ENCODE measurements at places on chromosomes 7 and 10. TPM values are rescaled to one million over a fixed set of nuclear protein-coding genes. Genes with fewer than 3 reads are reported as not detected.

CWF19L1 gene
- total RNA-seq = 52.1 TPM

UROS gene
- 30.7 TPM for total RNA-seq

PVRIG gene
- total RNA-seq = 30.1 TPM

DNA sequence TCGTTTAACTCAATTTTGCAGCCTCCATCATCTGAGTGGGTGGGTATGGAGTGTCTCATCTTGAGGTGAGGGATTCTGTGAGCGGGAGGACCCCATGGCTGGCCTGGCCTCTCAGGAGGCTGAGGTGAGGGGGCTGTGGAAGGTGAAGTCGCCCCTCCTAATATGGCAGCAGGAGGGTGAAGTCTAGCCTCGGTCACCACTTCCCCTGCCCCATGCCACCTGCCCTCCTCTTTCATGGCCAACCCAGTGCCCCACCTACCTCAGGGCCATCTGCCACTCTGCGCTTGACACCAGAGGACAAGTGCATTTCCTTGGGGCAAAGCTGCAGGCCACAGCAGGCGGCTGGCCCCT lies 8.7 kb downstream of the RASGEF1A start:
- no peak overlapping the region for H3K27ac ChIP-seq
- no peak for DNase-seq
- no peak overlapping the region for H3K4me3 ChIP-seq
- H3K27me3 ChIP-seq = peaks cover 5% of the 10 kb centered on the region

DNA sequence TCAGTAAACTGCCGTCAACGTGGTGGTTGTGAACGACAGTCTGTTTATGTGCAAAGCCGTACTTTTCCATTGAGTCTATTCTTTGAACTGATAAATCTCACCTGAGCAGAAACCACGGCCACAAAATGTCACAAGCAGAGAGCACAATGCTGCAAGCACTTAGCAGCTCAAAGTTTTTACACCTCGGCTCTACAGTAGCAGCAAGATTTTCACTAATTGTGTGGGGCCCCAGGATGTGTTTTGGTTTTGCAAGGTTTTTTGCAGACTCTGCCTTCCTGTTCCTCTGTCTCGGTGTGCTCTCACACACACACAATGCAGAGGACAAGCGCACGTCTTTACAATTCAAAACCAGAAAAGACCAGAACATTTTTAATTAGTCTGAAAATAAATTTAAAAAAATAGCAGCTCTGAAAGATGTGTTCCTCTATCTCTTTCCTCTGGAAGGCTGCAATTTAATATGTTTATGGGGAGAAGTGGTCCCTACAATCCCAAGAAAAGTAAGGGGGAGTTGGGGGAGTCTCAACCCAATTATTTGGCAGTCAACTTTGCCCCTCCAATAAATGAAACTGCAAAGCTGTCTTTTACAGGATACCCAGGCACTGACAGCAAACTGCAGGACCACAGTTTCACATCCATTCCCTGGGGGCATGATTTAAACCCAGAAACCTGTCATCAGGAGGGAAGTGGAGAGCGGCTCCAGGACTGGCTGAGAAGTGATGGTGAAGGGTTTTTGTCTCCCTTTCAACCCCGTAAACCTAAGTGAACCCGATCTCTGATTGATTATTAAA lies 73.8 kb upstream of the SFMBT2 start:
- H3K4me3 ChIP-seq = peak overlapping the region; percentile 77
- H3K4me1 ChIP-seq = peaks cover 40% of the 10 kb centered on the region
- no peak for DNase-seq

- no peak for DNase-seq
- H3K27ac ChIP-seq = no peak overlapping the region
- no peaks in the 10 kb centered on the region for H3K36me3 ChIP-seq
- H3K4me3 ChIP-seq = no peak overlapping the region
Measured at GRCh38 chr10:119246862-119247549, 39.6 kb downstream of the GRK5 start.

GRCh38 chr10:103764296-103765088 lies 90.9 kb downstream of the SH3PXD2A start:
- H3K27ac ChIP-seq = peak overlapping the region; percentile 60
- H3K27me3 ChIP-seq = no peaks in the 10 kb centered on the region
- peaks cover 3% of the 10 kb centered on the region for H3K36me3 ChIP-seq
- no peak for DNase-seq
- H3K4me1 ChIP-seq = peaks cover 39% of the 10 kb centered on the region
- H3K4me3 ChIP-seq = peak overlapping the region; percentile 89

- H3K27me3 ChIP-seq = no peaks in the 10 kb centered on the region
- H3K4me1 ChIP-seq = peaks cover 15% of the 10 kb centered on the region
- H3K4me3 ChIP-seq = no peak overlapping the region
- no peaks in the 10 kb centered on the region for H3K36me3 ChIP-seq
Measured at GRCh38 chr10:62244785-62245467, 23.7 kb downstream of the RTKN2 start.

GRCh38 chr7:1224086-1224716 lies 8.5 kb upstream of the UNCX start:
- no peak for DNase-seq
- H3K27ac ChIP-seq = no peak overlapping the region
- peaks cover 2% of the 10 kb centered on the region for H3K36me3 ChIP-seq

DNA sequence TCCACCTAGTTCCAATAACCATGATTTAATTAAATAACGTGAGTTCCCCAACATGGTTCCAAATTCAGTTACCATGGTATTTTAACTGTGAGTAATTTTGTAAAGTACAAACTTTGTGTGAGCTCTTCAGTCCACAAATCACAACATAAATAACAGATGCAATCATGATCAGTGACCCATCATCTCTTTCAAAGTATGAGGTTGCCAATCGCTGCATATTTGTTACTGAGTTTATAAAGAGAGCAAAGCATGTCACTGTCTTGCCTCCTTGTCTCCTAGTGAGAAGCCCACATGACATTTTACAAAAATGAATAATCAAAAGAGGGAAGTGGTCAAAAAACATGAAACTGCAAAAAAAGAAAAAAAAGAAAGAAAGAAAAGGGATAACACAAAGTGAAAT lies 69.1 kb upstream of the PDSS1 start:
- peaks cover 59% of the 10 kb centered on the region for H3K27me3 ChIP-seq
- no peak for DNase-seq
- H3K4me3 ChIP-seq = no peak overlapping the region
- no peaks in the 10 kb centered on the region for H3K4me1 ChIP-seq
- peaks cover 10% of the 10 kb centered on the region for H3K36me3 ChIP-seq

DNA sequence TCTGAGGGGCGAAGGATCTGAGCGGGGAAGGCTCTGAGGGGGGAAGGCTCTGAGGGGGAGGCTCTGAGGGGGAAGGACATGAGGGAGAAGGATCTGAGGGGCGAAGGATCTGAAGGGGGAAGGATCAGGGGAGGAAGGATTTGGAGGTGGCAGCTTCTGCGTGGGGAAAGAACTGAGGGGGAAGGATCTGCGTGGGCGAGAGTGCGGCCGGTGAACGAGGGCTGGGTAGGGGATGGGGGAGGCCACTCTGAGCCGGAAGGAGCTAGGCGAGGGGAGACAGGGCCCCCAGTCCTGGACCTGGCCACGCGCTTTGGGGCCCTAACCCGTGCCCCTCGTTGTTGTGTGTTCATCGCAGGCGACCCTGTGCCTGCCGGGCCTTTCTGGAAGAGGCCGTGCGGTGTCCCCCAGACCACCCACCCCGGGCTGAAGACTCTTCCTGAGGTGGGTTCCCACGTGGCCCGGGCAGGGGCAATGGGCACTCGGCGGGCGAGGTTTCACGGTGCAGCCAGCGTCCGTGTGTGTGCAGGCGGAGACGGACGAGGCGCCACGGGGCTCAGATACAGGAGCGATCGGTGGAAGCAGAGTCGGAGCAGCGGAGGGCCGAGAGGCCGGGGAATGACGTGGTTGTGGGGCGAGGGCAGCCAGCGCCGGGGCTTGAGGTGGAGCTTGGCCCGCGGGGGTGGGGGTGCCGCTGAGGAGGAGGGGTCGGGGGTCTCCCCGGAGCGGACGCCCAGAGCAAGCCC lies 2.0 kb downstream of the CALY start:
- no peaks in the 10 kb centered on the region for H3K36me3 ChIP-seq
- peak overlapping the region; percentile 93 for H3K27ac ChIP-seq
- peak overlapping the region; percentile 84 for H3K4me3 ChIP-seq
- no peak for DNase-seq

DNA sequence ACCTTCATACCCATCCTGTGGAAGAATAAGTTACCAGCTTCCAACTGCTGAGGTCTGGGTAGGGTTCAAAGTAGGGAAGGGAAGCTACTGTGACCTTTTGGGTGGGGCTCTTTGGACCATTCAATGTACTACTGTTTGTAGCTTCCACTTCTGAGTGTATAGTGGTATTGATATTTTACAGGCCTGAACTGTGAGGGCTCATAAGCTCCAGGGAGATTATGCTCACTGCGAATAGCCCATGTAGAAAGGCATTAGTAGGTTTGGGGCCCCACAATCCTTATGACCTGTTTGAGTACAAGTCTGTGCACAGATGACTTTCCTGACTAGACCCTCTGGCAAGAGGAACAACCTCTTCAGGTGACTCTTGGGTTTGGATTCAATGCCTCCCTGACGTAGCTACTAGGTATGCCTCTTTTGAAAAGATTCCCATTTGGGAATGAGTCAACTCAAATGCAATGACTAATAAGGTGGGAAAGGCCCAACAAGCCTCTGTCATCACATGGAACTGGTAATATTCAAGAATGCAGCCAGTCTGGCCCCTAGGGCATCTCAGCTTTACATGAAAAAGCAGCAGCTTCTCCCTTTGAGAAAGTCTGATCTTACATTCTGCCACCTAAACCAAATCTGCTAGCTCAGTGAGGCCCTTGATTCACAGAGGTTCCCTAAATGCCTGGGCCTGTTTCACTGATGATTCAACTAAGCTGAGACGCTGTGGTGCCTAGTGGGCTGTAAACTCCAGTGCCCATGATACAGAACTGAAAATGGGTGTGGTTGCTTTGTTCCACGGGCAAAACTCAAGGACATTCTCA lies 79.8 kb downstream of the ABI1 start:
- H3K27ac ChIP-seq = peak overlapping the region; percentile 62
- no peaks in the 10 kb centered on the region for H3K27me3 ChIP-seq
- DNase-seq = no peak
- peak overlapping the region; percentile 5 for H3K4me3 ChIP-seq

GRCh38 chr7:142356166-142356565 lies 98.3 kb upstream of the PRSS58 start:
- no peaks in the 10 kb centered on the region for H3K36me3 ChIP-seq
- H3K4me1 ChIP-seq = peaks cover 22% of the 10 kb centered on the region
- no peak overlapping the region for H3K27ac ChIP-seq
- no peak for DNase-seq
